ENCODE measurements at places on chromosomes 2 and 18. TPM values are rescaled to one million over a fixed set of nuclear protein-coding genes. Genes with fewer than 3 reads are reported as not detected.

DNA sequence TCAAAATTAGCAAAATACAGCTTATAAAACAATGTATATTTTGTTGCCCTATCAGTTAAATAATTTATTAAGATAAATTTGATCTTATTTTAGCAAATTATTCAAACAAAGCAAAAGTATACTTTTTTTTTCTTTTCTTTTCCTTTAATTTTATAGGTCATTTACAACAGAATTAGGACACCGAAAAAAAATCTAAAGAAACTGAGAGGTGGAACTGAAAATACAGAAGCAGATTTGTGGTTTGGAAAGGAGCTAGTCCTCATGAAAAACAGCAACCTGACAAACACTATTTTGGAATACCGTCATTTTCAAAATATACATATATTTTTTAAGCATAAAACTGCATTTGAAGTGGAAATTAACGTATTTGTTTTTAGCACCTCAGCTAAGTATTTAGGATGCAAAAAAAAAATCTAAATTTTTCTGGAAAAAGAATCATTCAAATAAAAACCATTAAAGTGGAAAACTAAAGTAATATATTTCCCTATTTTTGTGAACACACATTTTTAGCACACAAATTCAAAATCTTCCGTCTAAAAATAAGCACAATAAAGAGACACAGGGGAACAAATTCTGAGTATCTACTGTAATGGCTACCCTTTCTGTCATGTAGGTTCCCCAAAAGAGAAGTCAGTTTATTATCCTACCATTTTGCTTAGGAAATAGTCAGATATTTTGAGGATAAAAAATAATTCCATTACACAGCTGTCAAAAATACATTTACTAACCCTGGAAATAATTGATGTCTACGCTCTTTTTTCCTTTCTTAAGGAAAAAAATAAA lies 2.7 kb downstream of the CCDC88A start:
- no peak for DNase-seq
- H3K27ac ChIP-seq: no peak overlapping the region

- DNase-seq: peak; percentile 48
- peaks cover 50% of the 10 kb centered on the region for H3K36me3 ChIP-seq
- H3K4me1 ChIP-seq: peaks cover 8% of the 10 kb centered on the region
- H3K27ac ChIP-seq: no peak overlapping the region
- no peak overlapping the region for H3K4me3 ChIP-seq
- no peaks in the 10 kb centered on the region for H3K27me3 ChIP-seq
Observed at GRCh38 chr2:168722592-168722991, 79.8 kb upstream of the NOSTRIN start.

DNA sequence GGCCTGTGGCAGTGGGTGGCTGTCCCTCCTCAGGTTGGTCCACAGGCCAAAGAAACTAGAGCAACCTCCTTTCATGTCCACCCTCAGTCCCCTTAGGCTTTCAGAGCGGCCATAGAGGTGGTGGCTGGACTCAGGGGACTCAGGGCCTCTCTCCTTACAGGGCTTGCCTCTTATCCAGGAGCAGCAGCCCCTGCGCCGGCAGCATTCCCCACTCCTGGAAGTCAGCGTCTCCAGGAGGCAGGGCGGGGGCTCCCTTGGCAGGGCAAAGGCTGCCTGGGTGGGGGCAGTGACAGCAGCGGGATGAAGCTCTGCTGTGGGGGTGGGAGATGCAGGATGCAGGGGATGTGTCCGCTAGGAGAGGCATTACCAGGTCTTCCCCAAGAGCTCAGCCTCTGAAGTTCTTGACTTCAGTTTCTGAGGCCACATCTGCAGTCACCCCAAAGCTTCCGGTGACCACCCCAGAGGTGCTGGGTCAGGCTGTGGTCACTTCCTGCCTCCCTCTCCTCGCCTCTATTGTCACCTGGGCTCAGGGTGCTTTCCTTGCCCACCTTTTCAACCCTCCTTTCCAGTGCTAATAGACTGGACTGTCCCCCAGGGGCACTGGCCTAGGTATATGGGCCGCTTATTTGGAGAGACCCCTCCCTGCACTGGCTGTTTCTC lies 8.6 kb upstream of the GPR55 start:
- H3K27me3 ChIP-seq: peaks cover 26% of the 10 kb centered on the region
- H3K4me1 ChIP-seq: no peaks in the 10 kb centered on the region
- H3K4me3 ChIP-seq: no peak overlapping the region
- H3K27ac ChIP-seq: no peak overlapping the region

DNA sequence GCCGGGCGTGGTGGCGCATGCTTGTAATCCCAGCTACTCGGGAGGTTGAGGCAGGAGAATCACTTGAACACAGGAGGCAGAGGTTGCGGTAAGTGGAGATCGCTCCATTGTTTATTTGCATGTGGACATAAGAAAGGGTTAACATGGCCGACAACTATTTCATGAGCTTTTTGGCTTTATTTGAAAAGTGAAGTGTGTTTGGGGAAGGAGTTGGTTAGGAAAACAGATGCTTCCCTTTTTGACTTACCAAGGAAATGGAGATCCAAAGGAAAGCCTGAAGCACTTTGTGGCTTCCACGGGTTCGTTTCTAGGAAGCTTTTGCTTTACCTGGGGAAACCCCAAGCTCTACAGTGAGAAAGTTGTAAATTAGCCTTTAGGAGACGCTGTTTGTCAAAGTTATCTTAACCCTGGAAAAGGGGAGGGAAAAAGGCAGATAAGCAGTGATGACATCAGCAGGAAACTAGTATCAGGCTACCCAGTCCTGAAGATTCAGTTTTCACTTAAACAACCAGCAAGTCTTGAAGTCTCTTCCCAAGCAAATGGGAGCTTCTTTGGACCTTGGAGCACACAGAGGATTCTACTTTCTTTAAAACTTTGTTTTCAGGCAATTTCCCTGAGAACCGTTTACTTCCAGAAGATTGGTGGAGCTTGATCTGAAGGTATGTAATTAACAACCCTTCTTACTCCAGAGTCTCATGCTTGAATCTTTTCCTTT lies at the start of gene CASP10:
CASP10 (plus strand) TSS at position 492 of the 715 bp plus-strand sequence. CDS start 2,637 bp downstream, outside the sequence.
- H3K27me3 ChIP-seq: no peaks in the 10 kb centered on the region
- peaks cover 25% of the 10 kb centered on the region for H3K4me1 ChIP-seq
- DNase-seq: peak; percentile 42
- peak within 1 kb of the TSS; percentile 82 for H3K27ac ChIP-seq
- peak within 1 kb of the TSS; percentile 58 for H3K4me3 ChIP-seq
- H3K36me3 ChIP-seq: no peaks in the 10 kb centered on the region

DNA sequence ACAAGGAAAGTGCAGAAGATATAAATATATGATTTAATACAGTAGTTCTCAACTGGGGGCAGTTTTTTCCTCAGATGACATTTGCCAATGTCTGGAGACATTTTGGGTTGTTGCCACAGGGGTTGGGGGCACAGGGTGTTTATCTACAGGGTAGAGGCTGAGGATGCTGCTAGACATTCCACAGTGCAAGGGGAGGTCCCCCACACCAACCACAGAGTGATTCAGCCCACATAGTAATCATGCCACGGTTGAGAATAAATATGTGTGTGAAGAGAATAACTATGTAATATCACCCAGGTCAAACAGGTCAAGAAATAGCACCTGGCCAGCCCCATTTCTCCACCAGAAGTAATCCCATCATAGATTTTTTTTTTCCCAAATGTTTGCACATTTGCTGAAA lies 17.9 kb downstream of the DYSF start:
- H3K4me1 ChIP-seq: peaks cover 6% of the 10 kb centered on the region
- H3K27me3 ChIP-seq: no peaks in the 10 kb centered on the region
- no peaks in the 10 kb centered on the region for H3K36me3 ChIP-seq
- no peak overlapping the region for H3K4me3 ChIP-seq
- H3K27ac ChIP-seq: no peak overlapping the region

- H3K27me3 ChIP-seq: no peaks in the 10 kb centered on the region
- peak overlapping the region; percentile 93 for H3K27ac ChIP-seq
- H3K4me3 ChIP-seq: peak overlapping the region; percentile 61
- no peak for DNase-seq
- no peaks in the 10 kb centered on the region for H3K36me3 ChIP-seq
- peaks cover 19% of the 10 kb centered on the region for H3K4me1 ChIP-seq
Observed at GRCh38 chr2:99140860-99141109, 722 bp upstream of the C2orf15 start.

LRP1B gene
- total RNA-seq: under 0.01 TPM

RUFY4 gene
- not detected for total RNA-seq

CCDC68 gene
- total RNA-seq: 40.0 TPM

TTN gene
- 12.8 TPM for total RNA-seq

ABCG5 gene
- total RNA-seq: not detected

UBR3 gene
- 151 TPM for total RNA-seq

PSMD1 gene
- 34.6 TPM for total RNA-seq

Data from stomach (tissue), 19 donors.